Cerebellar cortex (tissue), 1 donor: ENCODE measurements at places on chromosomes 6 and 20.

- no peak for DNase-seq
These were observed 50.8 kb upstream of the ADGRF5 start for GRCh38 chr6:46972531-46972930.

DNA sequence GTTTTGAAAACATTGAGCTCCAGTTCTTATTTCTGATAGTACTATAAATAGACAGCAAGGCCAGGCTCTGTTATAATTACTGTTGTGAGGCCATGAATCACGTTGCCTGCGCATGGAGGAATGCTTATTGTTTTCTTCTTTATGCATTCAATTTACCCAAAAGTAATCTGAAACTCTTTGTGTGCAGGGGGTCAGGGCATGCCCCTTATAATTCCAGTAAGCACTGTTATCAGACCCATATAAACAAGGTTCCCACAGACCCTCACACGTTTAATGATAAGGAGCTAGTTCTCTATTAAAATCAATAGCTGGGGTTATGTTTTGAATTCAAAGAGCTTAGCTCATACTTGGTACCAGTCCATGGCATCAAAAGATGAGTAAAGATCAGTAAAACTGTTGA lies 174.8 kb upstream of the ARG1 start:
- no peak for DNase-seq

- no peak for DNase-seq
These were observed 15.4 kb upstream of the ANKRD60 start for GRCh38 chr20:58243653-58244410.

- no peak for DNase-seq
These were observed 7.0 kb downstream of the UQCC1 start for GRCh38 chr20:35404614-35405259.

- no peak for DNase-seq
These were observed 166.4 kb upstream of the AGPAT4 start for GRCh38 chr6:161440299-161440698.

GRCh38 chr6:21107796-21108195 lies 485.8 kb upstream of the SOX4 start:
- DNase-seq: no peak

GRCh38 chr6:43956478-43956877 lies 170.8 kb downstream of the MRPL14 start:
- DNase-seq: no peak

- DNase-seq: no peak
These were observed 251.2 kb upstream of the MOCS1 start for GRCh38 chr6:40185486-40185885.

GRCh38 chr6:108484016-108484415 lies 76.7 kb upstream of the FOXO3 start:
- DNase-seq: no peak

GRCh38 chr20:8352486-8352885 lies 220.4 kb downstream of the PLCB1 start:
- DNase-seq: no peak

DNA sequence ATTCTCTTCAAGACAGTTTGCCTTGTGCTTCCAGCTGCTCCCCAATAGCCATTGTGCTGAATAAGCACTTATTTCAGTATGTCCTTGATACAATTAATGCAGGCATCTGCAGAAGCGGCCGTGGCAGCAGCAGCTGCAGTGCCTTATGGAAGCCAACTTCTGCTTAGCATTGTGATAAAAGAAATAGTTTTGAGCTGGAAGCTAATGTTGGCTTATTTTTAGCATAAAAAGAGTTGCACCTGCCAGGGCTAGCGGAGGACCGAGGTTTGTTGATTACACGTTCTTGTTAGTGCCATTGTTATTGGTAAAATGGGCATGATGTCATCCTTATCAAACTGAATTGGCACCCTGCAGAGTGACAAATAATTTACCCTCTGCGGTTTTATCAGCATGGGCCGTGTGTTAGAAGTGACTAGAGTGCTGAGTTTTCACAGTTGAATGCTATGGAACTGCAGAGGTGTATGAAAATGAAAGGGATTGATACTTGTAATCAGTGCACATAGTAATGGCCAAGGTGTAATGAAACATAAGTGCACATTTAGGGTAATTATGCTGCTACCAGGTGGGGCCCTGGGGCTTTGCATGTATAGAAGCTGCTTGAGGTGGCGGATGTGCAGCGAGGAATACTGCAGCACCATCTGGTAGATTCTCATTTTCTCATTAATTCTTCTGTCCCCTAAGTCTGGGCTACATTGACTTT lies 334.3 kb downstream of the CDKAL1 start:
- DNase-seq: no peak

- no peak for DNase-seq
These were observed 177.3 kb downstream of the CARMIL1 start for GRCh38 chr6:25456249-25457040.

DNA sequence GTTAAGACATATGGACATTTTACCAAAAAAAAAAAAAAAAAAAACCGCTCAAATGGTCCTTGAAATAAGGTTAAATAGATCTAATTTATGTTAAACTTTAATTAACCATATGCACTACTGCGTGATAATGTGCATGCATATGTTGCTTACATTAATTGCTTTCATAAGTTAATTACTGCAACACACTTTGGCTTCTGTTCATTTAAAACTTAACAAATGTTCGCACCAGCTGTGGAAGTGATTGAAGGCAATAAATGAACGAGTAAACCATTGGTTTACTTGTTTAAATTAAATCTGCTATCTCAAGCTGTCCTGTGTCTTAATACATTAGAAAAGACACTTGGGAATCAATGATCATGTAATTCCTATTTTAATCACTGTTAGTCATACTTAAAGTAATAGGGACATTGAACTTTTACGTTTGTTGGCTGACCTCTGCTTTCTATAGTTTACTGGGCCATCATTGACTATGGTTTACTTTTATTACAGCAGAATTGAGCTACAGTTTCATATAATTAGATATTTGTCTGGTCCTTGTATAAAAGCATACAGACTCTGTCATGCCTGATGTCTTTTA lies 294.7 kb downstream of the KHDC1L start:
- DNase-seq: no peak

DNA sequence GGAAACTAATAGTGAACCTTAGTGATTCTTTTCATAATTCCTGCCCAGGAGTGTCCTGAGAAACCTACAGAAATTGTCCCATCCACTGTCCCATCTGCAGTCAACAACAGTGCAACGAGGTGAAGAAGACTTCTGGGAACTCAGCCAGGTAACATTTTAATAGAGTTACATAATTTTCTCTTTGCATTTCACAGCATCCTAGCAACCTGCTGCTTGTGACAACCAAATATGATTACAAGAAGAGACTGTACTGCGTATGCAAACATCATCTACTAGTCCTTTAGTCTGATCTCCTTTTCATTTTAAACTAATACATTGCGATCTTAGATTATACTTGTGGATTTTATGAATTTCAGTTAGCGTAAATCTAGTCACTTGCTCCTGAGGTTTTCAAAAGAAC lies 951.6 kb downstream of the TFAP2A start:
- DNase-seq: no peak

DNA sequence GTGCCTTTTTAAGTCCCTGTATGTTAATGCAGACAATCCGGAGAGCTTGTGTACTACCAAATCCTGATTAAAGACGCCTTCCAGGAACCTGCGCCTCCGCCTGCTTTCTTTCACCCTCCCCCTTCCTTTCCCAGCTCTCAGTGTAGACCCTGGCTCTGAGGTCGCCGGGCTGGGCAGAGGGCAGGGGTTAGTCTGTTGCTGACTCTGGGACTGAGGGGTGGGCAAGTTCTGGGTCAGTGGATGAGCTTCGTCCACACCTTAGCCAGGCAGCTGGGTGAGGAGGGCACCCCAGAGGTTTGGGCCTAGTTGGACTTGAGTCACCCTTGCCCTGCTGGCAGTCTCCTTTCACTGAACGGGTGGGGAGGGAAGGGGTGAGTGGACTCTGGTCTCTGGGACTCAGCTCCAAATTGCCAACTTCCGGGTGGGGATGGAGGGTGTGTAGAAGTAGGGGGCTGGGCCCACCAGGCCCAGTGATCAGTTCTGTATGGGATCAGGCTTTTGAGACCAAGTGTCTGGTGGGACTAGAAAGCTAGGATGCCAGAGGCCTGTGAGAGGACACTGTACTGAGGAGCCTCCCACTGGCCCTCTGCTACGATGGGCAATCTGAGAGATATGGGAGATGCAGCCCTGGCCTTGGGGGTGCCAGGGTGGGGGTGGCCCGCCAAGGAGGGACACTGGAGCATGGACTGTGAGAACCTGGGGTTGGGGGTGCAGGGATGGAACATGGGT lies 21.3 kb upstream of the SLC22A7 start:
- DNase-seq: no peak

GRCh38 chr6:160966493-160967229 lies 24.9 kb upstream of the MAP3K4 start:
- no peak for DNase-seq

DNA sequence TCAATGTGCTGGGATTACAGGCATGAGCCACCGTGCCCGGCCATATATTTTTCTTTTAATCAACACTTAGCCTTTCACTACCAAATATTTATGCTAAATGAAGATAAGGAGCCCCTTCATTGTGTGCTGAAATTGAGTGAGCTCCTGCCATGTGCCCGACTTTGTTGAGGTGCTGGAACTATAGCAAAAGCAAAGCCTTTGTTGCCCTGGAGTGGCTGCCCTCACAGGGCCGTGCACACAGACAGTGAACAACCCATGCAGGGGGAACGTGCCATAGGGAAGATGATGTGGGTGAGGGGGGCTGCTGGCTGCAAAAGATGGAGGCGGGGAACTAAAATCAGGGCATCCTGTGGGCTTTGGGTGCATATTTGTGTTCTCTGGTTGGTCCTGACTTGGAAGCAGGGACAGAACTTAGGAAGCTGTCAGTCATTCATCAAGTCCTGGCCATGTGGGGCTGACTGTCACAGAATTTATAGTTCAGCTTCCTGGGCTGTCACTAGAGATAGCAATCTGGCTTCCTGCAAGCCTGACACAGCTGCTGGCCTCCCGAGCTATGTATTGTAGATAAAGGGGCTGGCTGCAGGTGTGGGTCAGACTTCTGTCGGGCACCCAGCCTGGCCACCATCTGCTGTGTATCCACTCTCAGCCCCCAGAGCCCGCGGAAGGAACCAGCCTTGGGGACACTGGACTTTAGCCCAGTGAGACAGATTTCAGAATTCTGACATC lies 56.8 kb upstream of the MPC1 start:
- DNase-seq: peak; percentile 73

DNA sequence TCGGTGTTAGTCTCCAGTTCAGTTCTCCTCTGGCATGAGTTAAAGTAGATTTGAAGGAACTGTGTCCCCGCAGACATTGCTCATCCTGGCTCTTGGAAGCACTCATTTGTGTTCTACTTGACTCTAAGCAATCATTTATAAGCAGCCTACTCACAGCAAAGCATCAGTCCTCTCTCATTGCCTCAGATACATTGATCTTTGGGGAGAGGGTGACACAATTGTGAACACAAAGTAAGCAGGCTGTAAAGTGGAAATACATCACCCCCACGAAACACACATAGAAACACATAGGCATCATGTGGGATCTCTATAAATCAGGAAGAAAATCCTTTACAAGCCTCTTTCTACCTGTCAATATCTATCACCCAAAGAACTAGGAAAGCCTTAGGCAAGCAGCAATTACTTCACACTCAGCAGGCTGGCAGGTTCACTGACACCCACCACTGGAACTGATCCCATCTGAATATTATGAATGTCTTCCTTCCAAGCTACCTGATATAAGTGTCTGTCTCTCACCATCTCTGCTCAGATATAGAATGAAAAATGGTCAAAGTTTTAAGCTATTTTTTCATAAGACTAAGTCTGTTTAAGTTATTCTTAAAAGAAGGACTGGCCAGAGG lies 675.8 kb downstream of the HACE1 start:
- DNase-seq: no peak

GRCh38 chr6:508614-509013 lies 117.1 kb downstream of the IRF4 start:
- no peak for DNase-seq

- peak; percentile 26 for DNase-seq
These were observed 45.0 kb downstream of the CDS2 start for GRCh38 chr20:5171790-5172164.

DNA sequence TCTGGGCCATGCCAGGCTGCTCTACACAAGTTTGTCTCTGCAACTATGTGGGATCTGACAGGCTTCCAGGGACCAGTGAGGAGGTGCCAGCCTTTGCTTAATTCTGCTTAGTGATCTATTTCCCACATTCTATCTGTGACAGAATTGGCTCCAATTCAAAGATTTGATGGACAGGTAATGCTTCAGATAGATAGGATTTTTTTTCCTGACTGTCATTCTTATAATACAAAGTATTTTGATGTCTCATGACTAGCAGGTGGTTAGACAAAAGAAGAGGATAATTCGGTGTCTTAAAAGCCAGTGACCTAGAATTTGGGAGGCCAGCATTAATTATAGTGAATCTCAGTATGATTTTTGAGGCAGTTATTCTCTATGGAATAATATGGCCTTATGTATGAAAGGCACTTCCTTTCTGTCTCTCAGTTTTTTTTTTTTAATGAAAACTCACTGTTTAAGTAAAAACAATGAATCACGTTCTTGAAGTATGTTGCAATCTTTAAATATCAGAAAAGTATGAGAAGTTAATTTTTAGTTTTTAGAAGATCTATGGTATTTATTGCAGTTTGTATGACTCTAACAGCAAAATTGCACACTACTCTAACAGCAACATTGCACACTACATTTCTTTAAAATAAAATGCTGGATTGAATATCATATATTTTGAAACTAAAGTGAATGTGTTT lies 43.7 kb downstream of the TMEM200A start:
- no peak for DNase-seq

DNA sequence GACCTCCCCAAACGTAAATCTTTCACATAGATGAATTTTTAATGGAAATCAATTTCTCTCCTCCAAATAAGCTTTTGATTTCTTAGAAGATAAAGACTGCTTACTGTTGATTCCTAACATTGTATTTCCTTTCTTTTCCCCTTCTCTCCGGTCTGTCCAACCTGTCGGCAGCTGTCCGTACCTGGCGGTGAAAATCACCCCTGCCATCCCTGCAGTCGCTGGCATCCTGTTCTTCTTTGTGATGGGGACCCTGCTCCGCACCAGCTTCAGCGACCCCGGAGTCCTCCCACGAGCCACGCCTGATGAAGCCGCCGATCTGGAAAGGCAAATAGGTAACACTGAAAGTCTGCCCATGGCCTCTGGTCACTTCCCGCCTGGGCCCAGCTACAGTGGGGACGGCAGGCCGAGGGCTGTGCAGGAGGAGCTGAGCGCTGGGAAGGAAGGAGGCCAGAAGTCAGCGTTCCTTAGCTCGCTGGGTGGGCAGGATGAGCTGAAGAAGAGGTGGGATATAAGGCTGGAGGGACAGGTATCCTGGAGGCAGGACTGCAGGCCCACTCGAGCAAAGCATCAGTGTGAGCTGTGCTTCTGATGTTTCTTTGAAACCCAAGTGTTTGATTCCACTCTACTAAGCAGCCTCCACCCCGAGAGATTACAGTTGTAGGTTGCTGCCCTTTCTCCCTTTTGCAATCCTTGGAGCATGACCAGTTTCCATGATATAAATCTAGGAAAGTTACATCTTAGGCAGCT lies 161.6 kb downstream of the ZDHHC14 start:
- no peak for DNase-seq
